ENCODE measurements at places on chromosomes 12 and 14.

GRCh38 chr12:130590685-130591084 lies 125.4 kb downstream of the RIMBP2 start:
- no peak for DNase-seq

DNA sequence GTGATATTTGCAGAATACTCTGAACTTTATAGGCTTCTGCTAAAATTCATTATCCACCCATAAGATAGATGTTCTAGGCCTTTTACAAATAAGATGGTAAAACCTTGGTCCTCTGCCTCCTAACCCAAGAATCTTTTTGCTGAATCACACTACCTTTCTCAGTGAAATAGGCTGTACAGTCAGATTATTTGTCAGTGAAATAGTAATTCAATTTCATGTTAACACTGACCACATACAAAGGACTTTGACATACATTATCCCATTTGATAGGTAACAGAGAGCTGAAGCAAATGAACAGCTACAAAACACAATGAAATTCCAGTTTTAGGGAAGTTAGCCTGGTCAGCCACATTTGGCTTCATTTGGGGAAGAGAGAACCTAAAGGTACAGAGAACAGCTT lies 141.1 kb downstream of the PCNX1 start:
- DNase-seq: no peak

DNA sequence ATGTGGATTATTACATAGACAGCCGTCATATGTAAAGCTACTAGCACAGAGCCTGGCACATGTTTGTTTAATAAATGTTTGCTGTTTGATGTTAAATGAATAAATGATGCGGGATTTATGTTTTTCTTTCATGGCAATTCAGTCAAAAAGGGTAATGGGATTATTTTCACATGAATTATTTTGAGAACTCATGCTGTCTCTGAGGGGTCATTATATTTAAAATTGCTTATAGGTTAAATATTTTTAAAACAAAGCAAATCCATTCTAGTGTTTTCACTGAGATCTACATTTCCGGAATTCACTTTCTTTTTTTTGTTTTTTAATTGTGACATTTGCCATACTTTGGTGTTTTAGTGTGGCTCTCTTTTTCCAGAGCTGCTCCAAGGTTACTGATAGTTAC lies 5.3 kb downstream of the RAB21 start:
- no peak for DNase-seq

GRCh38 chr12:64299628-64300027 lies 77.5 kb upstream of the KICS2 start:
- no peak for DNase-seq

DNA sequence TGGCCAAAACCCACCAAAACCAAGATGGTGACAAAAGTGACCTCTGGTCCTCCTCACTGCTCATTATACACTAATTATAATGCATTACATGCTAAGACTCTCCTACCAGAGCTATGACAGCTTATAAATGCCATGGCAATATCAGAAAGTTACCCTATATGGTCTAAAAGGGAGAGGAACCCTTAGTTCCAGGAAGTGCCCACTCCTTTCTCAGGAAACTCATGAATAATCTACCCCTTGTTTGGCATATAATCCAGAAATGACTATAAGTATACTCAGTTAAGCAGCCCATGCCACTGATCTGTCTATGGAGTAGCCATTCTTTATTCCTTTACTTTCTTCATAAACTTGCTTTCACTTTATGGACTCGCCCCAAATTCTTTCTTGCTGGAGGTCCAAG lies 43.0 kb upstream of the FUT8 start:
- no peak for DNase-seq

GRCh38 chr12:65125247-65125646 lies 4.1 kb upstream of the WIF1 start:
- DNase-seq: peak; percentile 28

DNA sequence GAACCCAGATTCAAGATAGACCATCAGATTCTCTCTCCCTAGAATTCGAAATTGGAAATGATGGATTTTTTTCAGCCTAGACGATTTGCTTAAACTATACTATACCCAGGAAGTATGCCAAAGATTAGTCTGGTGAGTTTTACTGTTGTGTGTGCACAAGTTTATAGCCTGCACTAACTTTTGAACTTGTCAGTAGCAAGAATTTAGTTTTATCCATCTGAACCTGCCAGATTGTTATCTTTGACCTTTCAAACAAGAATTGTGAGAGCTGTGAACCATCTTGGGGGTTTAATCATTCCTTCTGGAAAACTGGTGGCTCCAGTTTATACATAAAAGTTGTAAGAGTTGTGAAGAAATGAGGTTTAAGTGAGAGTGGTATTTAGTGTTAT lies 243.5 kb upstream of the DAAM1 start:
- no peak for DNase-seq

- no peak for DNase-seq
Measured at GRCh38 chr14:29804481-29805266, 123.0 kb downstream of the PRKD1 start.

- DNase-seq: no peak
Measured at GRCh38 chr12:104570174-104570907, 113.6 kb downstream of the CHST11 start.

- DNase-seq: no peak
Measured at GRCh38 chr12:130716969-130717366, 869 bp upstream of the RIMBP2 start.
